Activated CD8-positive, alpha-beta memory T cell treated with anti-CD3 and anti-CD28 coated beads for 1 hour (primary cell): ENCODE measurements at places on chromosomes 7 and 10.

DNA sequence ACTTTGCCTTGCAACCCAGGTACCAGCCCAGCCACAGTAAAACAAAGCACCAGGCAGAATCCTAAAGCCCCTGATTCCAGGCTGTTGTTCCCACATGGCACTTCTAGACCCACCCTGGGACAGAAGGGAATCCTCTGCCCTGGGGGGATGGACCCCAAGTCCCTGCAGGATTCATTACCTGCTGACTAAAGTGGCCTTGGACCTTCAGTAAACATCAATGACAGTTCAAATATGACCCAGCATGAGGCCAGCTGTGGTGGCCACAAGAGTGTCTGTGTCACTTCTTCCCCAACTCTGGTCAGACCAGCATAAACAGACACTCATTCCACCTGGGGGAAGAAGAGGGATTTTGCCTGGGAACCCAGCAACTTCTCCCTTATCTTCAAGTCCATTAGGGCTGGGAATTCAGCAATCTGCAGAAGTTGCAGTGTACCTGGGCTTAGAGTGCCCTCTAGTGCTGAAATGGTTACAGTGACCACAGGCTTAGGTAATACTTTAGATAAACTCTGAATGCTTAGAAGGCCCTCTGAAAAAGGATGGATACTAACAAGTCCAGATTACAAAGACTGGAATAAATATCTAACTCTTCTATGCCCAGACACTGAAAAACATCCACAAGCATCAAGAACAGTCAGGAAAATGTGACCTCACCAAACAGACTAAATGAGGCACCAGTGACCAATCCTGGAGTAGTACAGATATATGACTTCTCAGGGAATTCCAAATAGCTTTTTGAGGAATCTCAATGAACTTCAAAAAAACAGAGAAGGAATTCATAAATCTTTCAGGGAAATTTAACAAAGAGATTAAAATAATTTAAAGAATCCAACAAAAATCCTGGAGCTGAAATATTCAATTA lies 108.5 kb upstream of the TMEM168 start:
- DNase-seq = no peak

DNA sequence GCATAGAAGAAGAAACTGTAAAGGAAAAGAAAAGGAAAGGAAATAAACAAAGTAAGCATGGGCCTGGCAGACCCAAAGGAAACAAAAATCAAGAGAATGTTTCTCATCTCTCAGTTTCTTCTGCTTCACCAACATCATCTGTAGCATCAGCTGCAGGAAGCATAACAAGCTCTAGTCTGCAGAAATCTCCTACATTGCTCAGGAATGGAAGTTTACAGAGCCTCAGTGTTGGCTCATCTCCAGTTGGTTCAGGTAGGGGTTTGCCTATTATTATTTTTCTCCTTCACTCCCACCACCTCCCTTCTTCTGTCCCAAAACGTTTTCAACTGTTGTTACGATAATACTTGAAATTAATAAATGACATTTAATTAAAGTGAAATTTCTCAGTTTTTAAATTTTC lies 139.6 kb downstream of the MLLT10 start:
- DNase-seq = no peak

- no peak for DNase-seq
Measured at GRCh38 chr10:9296190-9296589, 1241.7 kb downstream of the GATA3 start.

DNA sequence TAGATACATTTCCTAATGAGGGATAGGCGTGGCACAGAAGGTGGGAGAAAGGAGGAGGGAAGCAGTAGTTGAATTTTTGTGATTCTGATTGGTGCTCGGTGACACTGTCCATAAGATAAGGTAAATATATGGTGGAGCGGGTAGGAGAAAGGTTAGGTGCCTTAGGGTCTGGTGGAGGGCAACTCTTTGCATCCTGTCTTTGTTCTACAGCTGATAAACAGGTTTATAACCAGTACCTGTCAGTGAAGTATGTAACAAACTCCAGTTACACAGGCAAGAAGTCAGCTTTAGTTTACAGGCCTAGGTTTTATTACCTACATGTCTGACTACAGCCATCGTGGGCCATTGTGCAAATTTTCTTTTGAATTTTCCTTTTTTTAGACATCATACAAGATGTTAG lies 10.9 kb upstream of the FAM180A start:
- no peak for DNase-seq

DNA sequence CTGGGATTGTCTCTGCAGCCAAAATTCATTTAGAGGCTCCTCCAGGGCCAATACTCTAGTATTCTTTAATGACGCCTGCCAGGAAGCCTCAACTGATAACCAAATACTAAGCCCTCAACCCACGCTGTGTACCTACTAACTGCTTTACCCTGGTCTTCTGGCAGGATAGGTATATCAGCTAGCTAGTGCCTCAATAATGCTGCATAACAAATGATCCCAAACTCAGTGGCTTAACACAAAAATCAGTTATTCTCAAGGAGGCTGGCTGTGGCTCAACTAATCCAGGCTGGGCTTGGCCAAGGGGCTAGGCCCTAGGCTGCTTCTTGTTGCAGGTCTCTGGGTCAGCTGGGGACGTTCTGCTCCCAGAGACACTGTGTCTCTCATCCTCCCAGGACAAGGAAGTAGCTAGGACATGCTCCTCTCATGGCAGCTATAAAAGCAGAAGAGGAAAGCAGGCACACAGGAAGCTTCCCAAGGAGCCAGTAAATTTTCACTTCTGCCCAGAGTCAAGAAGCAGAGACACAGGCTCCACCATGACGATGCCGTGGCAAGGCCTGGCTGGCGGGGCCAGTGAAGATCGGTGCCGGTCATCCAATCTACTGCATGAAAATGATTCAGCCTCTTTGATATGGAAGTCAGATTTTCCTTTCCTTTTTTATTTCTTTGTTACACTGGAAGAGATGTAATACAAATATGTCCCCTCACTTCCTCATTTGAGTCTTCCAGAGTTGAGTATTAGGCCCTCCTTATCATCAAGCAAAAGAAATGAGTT lies 28.6 kb upstream of the COL13A1 start:
- DNase-seq = no peak

DNA sequence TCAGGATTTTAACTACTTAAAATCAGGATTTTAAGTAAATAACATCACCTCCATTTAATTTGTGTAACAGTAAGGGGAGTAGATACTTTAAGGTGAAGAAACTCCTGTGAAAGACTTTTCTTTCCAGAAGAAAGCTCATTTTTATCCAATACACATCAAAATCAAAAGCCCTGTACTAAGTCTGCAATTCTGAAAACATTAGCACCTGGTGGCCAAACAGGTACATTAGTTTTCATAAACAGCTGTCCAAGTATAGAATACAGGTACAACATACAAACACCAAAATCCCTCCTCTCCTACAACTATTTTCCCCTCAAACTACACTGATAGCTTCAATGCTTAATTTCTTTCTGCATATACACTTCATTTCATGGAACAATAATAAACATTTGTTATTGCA lies 22.9 kb downstream of the FAM3C start:
- no peak for DNase-seq

DNA sequence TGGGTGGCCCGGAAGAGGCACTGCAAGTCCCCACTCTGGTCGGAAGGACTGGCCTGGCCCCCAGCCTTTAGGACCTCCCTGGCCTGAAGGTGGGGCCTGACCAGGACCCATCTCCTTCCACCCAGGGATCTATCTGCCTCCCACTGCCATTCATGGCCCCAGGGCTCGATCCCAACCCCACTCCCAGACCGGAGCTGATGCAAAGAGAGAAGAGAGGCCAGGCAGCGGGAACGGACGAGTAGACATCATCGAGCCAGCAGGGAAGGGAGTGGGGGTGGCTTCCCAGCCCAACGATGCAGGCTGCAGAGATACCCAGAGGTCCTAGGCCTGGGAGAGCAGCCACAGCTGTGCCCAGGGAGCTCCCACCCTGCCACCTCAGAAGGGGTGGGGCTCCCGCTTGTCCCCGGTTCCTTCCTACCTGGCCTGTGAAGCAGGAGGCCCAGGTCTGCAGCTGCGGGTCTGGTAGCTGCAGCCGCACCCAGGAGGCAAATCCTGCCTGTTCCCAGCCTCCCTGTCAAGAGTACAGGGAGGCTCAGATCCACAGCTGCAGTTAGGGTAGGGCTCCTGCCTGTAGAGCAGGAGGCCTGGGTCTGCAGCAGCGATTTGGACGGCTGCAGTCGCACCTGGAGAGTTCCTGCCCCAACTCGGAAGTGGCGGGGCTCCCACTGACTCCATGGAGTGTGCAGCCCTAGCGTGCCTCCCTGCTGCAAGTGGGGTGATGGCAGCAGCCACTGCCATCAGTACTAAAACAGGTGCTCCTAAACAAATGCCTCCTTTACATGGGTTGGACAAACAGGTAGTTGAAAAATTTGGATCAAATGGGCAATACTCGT lies 1151.0 kb upstream of the PHF14 start:
- DNase-seq = no peak

- DNase-seq = no peak
Measured at GRCh38 chr7:36272567-36273269, 116.9 kb upstream of the ANLN start.

DNA sequence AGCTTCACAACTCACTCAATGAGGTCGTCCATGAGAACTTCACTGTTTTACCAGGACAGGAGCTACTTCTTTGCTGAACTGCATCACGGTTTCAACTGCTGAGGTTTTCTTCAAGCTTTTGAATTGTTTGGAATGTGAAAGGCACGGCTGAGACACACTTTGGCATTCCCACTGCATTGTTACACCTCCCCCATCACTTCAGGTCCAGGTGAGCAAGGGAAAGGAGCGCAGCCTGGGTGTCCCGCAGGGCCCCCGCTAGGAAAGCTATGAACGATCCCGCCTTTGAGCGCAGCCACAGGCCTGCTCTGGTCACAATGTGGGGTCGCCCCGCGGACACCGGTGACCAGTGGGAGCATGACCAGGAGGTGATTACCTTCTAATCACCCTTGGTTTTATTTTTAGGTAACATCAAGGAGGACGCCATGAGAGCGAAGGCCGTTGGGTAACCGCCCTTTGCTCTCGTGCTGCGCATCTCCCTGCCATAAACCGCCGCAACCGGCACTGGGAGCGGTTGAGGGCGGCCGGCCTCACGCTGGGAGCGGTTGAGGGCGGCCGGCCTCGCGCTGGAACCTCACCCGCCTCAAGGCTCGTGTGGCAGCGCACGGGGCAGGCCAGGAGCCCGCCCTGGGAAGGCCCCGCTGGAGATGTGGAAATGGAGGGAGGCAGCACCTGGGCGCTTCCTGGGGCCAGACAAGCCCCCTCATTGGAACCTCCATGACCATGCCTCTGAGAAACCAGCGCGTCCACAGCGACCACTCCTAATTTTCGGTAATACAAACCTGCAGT lies 50.9 kb upstream of the SGMS1 start:
- DNase-seq = no peak

DNA sequence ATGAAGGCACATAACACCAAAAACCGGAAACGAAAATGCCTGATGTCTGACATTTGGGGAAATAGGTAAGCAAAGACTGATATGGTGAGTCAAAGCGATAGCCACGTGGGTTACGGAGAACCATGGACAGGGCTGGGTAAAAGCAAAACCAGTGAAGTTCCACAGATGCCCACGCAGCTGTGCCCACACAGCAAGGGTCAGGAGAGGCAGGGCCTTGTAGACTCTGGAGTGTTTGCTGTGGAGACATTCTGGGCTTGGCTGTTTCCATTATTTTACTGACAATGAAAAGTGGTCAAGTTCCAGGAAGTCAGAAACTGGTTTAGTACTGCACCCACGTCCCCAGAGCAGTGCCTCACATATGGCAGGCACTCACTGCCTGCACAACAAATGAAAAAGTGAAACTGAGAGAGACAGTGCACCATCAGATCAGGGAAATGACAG lies 148.7 kb downstream of the ZMYND11 start:
- DNase-seq = no peak

DNA sequence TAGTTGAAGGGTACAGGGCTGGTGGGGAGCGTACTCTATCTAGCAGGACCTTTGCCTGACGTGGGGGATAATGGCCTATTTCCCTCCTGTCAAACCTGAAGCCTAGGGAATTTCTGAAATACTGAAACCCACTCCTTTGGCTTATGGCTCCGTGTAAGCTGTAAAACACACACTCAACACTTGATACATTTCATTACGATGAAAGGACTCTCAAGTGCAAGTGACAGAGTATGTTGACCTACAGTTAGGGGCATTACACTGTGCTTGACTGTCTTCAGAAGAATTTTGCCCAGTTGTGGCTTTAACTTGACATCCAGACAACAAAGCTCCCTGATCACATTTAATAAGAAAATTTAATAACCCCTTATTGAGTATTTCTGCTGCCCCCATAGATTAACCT lies 194.3 kb downstream of the BAMBI start:
- DNase-seq = no peak

DNA sequence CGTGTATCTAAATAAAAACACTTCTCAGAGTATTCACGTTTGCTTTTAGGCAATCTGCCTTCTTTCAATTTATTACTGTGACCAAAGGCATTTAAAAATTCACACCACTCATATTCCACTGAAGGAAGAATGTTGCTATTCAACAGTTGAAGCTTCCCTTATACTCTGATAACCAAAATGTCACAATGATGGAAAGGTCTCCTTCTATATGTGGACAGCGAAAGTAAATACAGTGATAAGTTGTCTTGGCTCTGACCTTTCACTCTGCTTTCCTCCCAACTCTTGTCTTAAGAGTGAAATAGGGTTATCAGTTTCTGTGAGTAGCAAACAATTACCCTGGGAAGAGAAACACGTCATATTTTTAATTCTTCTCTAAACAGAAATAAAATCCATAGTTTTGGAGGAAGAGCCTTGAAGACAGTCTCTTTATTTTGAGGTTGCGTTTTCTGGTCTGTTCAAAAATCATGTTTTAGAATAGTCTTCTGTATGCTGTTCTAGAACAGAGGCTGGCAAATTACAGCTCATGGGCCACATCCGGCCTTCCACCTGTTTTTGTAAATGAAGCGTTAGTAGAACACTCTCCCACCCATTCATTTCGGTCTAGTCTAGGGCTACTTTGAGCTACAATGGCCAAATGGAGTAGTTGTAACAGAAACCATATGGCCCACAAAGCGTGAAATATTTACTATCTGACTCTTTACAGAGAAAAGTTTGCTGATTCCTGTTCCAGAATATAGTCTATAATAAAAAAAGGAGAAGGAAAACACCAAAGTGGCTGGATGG lies 41.3 kb downstream of the ETV1 start:
- DNase-seq = no peak

- no peak for DNase-seq
Measured at GRCh38 chr10:67839951-67840350, 2.0 kb upstream of the DNAJC12 start.

DNA sequence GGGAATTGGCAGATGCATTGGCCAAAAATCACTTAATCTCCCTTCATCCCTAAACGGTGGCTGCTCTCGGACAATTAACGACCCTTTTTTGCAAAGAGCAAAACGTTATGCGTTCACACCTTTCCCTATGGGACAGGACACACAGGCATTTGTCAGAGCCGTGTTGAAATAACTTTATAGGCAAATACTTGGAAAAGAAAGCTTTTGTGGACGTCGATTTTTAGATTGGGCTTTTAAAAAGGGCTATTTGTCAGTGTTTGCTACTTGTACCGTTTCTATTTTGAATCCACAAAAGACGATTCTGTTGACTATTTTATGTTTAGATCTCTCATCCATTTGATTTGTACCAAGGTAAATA lies 245.6 kb downstream of the SLC25A13 start:
- DNase-seq = no peak
